ENCODE measurements at places on chromosomes 1 and 21. TPM values are rescaled to one million over a fixed set of nuclear protein-coding genes. Genes with fewer than 3 reads are reported as not detected.

- no peak for DNase-seq
These were observed 67.9 kb upstream of the GALNT2 start for GRCh38 chr1:229999004-229999670.

DNA sequence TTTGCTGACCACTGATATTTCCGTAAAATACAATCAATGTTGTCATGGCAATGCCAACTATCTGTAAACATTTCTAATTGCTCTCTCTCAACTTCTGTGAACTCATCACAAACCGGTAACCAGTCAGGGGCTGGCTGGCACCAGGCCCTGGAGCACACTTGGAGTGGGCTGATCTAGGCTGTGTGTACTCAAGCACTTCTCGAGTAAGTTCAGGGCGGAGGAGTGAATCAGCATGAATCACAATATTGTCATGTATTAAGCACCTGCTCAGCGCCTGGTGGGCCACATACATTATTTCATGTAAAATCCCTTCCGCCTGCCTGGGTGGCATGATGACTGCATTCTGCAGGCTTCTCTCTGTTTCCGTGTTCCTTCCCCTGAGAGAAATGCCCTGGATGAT, 212.4 kb downstream of the FOXD2 start:
- DNase-seq, result peak; percentile 78

GRCh38 chr1:4710592-4711415, 56.4 kb downstream of the AJAP1 start:
- no peak for DNase-seq

GRCh38 chr1:65150583-65151263, 2.7 kb downstream of the AK4 start:
- no peak for DNase-seq

- DNase-seq, result peak; percentile 27
These were observed 98.6 kb upstream of the PPP2R5A start for GRCh38 chr1:212186427-212187207.

- DNase-seq, result peak; percentile 1
These were observed 17.3 kb upstream of the EPS8L3 start for GRCh38 chr1:109780982-109781381.

TMEM54 gene
- total RNA-seq, result 892 TPM

ZYG11A gene
- not detected for total RNA-seq

S100A14 gene
- total RNA-seq, result 244 TPM

Data from Peyer's patch (tissue), 4 donors.